Psoas muscle (tissue), 8 donors: ENCODE measurements at places on chromosomes 11 and 22.

DNA sequence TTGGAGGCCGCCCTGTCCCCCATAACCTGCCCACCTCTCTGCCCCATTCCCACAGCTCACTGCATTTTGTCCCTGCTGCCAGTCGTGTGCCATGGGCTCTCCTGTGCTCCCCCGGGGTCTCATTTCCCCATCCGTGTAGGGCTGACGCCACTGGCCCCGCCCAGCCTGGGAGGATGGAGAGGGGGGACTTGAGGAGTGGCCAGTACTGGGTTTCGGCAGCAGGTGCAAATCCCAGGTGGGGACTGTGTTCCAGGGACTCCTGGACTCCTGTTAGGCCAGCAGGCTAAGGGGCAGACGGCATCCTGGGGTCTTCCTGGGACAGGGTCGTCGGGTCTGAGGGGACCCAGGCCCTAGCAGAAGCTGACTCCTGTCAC, 1.2 kb upstream of the MYO7A start:
- DNase-seq: no peak

GRCh38 chr11:2772544-2773031, 72.8 kb upstream of the KCNQ1OT1 start:
- peak; percentile 21 for DNase-seq

- no peak for DNase-seq
Measured at GRCh38 chr11:12126344-12127019, 16.1 kb downstream of the MICAL2 start.

DNA sequence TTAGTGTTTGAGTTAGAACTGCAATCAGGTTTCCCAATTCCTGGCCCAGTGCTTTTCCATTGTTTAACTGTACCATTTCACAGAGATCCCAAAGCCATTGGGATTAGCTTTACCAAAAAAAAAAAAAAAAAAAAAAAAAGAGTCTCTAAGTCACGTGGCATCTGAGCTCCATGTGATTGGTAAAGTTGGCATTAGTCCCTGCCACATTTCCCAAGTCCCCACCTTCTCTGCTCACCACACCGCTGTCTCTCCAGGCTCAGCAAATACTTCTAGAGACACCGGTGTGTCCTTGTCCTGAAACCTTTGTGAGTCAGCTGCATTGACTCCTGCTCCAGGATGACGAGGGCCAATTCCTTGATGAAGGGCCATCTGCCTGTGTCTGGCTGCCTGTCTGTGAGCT, 305.3 kb downstream of the KIRREL3 start:
- no peak for DNase-seq

DNA sequence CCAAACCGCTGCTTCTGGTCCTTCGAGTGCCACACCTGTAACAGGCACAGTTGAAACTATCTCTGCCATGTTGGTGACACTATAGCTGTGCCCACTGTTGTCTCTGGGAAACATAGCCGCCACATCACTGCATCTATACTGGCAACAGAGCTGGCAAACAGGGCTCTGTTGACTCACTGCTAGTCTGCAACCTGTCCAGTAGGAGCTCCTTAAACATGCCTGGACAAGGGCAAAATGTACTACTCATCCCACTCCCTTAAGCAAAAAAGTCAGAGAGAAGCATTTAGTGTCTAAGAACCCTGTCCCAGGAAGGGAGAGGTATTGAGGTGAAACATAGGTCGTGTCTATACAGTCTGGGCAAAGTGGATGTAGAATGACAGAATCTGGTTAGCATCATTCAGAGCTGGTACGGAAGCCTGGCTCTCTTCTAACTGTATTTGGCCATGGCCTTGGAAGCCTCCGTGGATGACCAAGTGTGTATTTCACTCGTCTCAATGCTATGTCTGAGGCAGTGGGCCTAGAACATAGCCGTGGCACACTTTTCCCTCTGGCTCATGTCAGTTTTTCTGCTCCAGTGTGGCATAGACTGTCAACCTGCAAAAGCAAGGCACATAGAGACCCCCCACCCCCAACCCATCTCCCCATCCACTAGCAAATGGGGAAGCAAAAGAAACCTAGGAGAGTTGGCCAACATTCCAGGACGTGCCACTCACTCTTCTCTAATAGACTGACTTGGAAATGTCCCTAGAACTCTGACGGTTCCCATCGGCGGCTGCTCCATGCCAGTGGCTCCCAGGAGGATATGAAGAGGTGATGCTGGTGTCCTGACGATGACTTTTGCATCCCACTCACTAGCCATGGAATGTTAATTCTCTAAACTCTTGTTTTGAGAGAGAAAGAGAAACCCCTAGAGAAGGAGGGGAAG, 21.4 kb upstream of the PISD start:
- DNase-seq: peak; percentile 53

GRCh38 chr11:78100676-78101472, 21.2 kb upstream of the NDUFC2 start:
- DNase-seq: no peak

- no peak for DNase-seq
Measured at GRCh38 chr11:14270690-14271542, 88.1 kb downstream of the RRAS2 start.

GRCh38 chr11:1194231-1194976, 28.5 kb upstream of the MUC5B start:
- DNase-seq: peak; percentile 13

DNA sequence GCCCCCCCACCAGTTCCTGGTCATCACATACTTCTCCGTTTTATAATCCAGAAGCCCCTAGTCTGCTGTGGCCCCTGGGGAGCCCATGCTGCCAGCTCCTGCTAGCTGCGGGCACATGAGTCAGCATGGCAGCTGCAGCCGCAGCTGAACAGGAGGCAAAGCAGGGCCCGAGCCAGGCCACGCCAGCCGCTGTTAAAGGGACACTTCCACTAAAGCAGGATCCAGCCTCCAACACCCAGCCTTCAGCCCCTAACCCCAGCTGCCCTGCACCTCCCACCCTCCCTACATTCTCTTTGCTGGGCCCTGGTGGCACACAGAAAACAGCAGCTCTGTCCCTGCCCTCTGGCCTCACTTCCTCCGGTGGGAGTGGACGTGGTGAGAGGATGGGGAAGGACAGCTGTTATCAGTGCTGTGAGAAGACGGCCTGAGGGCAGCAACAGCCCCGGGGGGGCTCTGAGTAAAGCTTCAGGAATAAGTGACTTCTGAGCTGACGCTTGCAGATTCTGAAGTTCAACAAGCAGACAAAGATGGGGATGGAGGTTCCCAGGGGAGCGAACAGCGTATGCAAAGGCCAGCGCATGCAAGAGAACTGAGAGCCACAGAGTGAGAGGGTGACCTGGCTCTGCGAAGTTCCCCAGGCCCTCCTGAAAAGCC, 688 bp upstream of the LRRC74B start:
- DNase-seq: peak; percentile 67

GRCh38 chr11:75598264-75598663, 36.2 kb downstream of the SERPINH1 start:
- no peak for DNase-seq

- no peak for DNase-seq
Measured at GRCh38 chr11:77418155-77418970, 55.5 kb downstream of the PAK1 start.

- no peak for DNase-seq
Measured at GRCh38 chr22:40187389-40187788, 9.7 kb downstream of the TNRC6B start.

DNA sequence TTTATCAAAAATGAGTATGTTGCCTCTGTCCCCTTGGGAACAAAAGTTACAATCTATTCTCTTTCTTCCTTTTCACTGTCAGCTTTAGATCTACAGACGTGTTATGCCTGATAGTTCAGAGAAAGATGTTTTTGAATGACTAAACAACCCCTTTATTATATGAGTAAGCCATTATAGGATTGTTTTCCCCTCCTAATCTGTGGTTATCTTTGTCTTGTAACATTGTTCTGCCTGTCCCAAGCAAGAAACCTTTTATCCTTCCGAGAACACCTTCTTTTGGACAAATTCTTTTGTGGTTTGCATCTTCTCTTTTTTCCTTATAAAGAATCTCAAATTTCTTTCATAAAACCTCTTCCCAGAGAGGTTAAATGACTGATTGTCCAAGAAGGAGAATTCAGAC, 208.4 kb downstream of the DDX10 start:
- no peak for DNase-seq

DNA sequence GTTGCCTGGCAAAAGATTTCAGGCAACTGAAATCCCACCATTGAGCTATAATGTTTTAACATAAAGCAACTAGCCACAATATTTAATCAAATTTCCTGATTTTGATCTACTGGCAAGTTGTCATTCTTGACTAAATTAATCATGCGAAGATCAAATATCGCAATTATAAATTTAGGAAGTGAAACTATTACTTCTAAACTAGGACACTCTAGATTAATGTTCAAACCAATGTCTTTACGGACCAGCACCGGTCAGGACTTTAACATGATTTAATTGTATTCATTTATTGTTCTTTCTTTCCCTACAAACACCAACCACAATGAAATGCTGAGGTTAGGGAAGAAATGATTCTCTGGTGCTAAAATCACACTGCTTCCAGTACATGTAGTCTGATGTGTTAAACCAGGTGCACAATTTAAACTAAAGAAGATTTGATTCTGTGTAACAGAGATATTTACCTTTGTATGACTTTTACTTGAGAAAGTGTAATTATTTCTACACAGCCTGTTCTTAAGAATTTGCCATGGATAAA, 14.9 kb downstream of the GAS2 start:
- no peak for DNase-seq

DNA sequence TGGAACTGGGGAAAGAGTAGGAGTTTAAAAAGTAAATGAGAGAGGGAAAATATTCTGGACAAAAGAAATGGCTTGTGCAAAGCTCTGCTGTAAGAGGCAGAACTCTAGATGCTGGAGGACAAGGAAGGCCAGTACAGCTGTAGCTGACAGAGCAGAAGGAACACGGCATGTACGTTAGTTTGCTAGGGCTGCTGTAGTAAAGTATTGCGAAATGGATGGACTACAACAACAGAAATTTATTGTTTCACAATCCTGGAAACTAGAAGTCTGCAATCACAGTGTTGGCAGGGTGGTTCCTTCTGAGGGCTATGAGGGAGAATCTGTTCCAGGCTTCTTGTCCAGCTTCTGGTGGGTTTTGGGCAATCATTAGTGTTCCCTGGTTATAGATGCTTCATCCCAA, 454.4 kb downstream of the NTM start:
- no peak for DNase-seq

- no peak for DNase-seq
Measured at GRCh38 chr11:57072640-57073039, 83.9 kb downstream of the OR5AK2 start.

DNA sequence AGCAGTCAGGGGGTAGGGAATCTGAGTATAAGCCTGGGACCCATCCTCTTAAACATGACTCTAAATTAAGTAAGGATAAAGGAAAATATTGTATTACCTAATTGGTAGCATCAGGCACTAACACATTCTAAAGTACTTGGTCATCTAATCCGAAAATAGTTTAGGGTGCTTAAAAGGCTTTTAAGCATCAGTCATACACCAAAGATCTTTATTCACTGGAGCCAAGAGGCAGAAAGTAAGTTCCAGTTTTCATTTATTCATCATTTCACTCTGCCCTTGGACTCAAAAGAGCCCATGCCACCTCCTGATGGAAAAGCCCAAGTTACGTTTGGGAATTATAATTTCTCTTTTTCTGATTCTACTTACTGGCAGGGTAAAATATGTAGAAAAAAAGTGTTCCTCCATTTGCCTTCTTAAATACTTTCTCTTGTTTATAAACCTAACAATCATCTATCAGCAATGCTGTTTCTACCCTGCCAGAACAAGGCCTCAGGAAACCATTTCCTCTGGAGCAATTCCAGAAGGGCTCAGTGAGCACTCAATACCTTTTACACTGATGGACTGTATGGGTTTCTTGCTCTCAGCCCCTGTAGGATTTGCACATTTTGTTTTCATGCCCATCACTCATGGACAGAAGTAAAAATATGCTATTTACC, 120.1 kb upstream of the SLC5A12 start:
- DNase-seq: no peak

DNA sequence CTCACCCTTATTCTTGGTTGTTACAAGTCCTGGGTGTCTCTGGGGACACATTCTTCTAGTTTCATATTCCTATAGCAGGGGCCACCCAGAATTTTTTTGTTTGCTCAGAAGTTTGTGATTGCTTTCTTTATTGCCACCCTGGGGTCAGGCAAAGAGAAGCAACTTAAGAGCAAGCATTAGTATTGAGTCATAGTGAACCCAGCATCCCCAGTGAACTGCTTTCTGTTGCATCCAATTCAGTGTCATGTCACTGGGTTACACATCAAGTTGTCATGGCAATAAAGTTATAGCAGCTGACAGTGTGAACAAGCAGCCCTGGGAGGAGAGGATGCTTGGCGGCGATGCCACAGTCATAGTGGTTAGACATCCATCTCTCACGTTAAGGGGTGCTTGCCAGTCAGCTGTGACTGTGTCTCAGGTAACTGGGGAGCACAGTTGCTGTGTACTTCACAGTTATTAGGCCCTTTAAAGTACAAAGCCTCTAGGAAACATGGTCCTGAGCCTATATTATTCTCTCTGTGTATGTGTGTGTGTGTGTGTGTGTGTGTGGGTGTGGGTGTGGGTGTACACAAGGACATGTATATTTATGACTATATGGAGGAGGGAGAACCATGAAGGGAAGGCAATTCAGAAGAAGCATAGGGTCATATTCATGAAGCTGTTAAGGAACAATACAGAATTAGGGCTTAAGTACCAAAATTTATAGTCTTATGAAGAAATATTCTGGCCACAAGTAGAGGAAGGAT, 52.5 kb downstream of the TRIM44 start:
- no peak for DNase-seq

DNA sequence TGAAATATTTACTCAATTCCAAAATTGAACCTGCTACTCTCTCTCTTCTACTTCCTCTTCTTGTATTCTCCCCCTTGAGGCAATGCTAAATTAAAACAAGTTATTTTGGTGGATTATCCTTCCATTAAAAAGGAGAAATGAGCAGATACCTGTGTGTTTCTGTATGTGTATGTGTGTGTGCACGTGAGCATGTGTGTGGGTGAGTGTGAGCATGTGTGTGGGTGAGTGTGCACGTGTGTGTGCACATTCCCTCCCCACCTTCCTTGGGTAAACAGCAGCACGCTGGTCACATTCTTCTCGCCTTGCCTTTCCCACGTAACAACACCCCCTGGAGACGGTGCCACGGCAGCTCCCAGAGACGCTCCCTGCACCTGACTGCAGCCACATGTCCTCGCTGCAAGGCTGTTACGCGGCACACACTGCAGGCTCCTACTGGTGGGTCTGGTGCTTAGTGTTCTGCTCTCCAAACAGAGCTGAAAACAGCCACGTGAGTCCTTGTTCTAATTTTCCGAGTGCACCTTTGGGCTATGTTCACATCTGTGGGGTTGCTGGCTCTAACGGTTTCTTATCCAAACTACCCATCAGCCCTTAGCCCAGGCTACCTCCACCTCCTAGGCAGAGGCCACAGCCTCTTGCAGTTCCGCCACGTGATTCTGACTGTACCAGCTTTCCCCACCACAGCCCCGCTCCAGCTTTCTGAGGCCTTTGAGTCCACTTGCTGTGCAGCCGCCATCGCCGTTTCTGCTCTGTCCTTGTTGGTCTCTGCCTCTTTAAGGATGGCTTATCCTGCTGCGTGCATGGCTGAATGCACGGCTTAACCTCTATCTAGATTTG, 123.4 kb downstream of the CTTN start:
- peak; percentile 19 for DNase-seq

- DNase-seq: no peak
Measured at GRCh38 chr11:107970049-107970448, 38.6 kb upstream of the CUL5 start.

- no peak for DNase-seq
Measured at GRCh38 chr11:61972112-61972671, 4.8 kb upstream of the FTH1 start.

- no peak for DNase-seq
Measured at GRCh38 chr11:103902994-103903393, 133.4 kb upstream of the DDI1 start.
